Stimulated activated CD4-positive, alpha-beta T cell treated with anti-CD3 and anti-CD28 coated beads, TNF-alpha, amount 100 ng/mL, for 1 hour (primary cell): ENCODE measurements at places on chromosomes 4 and X.

DNA sequence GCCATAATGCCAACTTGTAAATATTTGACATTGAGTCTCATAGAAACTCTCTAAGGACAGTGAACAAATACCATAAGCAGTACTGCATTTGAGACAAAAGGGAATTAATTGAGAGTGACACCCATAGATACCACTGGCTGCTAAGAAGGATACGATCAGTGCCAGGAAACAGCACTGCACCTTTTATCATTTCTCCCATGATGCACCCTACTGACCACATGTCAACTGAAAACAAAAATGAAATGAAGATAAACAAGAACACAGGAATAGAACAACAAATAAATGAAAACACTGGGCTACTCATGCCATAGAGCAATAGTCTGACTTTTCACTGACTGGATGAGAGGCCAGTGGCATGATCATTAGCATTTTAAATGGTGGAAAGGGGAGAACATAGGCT is 270.8 kb downstream of the MAPK10 start:
- DNase-seq, result no peak

DNA sequence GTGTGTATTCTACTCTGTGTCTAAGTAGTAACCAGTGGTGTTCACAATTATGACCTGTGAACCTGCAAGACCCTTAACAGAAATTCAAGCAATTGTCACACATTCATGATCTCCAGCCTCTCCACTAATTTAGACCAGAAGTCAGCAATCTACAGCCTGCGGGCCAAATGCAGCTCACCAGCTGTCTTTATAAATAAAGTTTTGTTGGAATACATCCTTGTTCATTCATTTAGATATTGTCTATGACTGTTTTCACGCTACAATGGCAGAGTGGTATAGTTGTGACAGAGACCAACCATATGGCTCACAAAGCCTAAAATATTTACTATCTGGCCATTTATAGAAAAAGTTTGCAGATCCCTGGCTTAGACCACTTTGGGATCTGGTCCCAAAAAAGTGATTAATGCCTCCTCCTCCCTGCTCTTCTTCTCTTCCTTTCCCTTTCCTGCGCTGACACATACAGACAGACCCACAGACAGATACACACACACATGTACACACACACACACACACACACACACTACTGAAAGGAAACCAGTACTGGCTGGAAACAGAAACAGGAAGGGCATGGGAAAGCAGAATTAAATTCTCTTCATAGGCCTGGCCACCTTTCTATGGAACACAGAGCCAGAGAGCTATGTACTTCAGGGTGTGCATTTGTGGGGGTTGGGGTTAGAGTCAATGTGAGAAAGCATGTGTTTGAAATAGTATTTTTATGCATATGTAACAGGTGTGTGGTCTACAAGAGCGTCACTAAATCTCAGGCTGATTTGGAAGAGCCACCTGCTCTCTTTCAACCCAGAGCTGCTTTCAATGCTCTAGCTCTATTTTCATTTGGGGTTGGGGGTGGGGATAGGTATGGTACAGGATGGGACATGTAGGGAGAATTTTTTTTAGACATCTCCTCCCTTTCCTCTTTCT is 49.7 kb upstream of the TMEM164 start:
- no peak for DNase-seq

- DNase-seq, result no peak
Measured at GRCh38 chrX:25356456-25356855, 340.7 kb upstream of the ARX start.

DNA sequence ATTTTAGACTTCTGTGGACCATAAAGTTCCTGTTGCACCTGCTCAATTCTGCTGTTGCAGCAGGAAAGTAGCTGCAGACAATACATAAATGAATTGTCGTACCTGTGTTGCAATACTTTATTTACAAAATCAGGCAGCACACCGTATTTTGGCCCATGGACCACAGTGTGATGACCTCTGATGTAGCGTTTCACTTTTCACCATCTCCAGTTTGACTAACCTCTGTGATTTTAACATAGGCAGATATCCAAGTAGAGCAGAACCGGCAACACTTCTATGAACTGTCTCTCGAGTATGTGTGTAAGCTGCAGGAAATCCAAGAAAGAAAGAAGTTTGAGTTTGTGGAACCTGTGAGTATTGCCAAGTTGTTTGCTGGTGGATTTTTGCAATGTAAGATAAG is 132.7 kb downstream of the ARHGAP10 start:
- DNase-seq, result no peak

GRCh38 chrX:63784902-63785707 is at the start of gene ARHGEF9:
TSS of gene ARHGEF9 (minus strand) at chrX:63785214. CDS start at chrX:63785145, 69 bp downstream.
- DNase-seq, result no peak

GRCh38 chrX:121161501-121161933 is 114.1 kb downstream of the GLUD2 start:
- no peak for DNase-seq

DNA sequence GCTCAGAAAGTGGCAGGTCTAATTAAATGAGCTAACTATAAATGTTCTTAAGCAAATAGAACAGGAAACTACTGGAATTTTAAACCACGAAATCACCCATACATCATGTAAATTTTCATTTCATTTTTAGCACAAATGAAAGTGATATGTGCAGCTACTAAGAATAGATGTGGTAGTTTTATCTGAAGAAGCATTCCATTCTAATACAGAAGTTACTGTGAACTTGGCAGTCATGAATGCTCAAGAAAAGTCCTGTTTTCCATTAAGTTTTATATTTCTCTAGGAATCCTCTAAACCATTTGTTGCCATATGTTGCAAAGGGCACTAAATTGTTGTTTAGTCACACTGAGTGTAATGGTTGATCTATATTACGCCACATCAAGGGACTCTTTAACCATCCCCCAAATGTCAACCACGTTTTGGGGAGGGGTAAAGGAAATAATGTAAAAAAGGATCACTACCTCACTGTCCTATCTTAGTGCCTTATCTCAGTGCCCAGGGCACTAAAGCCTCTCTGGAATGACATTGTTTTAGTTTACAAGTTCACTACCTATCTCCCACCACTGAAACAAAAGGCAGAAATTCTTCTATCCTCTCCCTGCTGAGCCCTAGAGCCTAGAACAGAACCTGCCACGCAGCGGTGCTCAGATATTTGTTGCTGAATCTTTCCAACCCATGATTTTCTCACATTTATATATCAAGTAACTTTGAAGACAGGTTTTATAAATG is 118.0 kb downstream of the SHISA3 start:
- DNase-seq, result no peak

DNA sequence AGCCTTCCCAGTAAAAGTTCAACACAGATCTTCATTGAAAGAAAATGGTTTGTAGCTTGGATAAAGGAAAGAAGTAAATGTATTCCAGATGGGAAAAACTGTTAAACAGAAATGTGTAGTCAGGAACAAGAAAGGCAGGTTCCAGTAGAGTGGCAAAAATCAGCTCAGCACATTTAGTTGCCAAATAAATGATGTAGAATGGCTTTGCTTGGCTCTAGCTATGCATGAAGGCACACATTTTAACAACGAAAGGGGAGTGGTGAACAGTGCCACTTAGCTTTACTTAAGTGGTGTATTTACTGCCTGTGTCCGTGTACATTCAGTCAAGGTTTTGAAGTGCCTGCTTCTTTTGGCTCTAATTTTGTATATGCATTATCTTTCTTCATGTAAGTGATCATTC is 644.5 kb upstream of the ATOH1 start:
- no peak for DNase-seq

GRCh38 chr4:144347121-144347520 is 206.6 kb upstream of the GYPA start:
- DNase-seq, result no peak

DNA sequence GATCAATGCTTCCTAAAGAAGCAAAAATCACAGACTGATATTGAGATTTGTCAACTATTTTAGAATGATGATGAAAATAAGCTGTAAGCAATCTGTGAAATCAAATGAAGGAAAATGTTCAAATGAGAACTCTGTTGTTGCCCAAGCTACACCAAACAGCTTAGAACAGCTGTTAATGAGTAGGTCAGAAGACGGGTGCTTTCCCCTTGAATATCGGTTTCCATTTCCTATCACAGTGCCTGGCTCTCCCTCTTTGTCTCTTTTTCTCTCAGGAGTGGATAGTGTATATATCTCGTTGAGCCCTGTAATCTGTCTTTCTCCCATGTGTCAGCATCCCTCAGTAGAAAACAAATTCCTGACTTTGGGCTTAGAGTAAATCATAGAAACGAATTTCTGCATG is 1592.9 kb upstream of the TENM3 start:
- no peak for DNase-seq

GRCh38 chr4:78653655-78654054 is 102.1 kb downstream of the ANXA3 start:
- DNase-seq, result no peak

- DNase-seq, result no peak
Measured at GRCh38 chrX:12372111-12372510, 233.8 kb downstream of the FRMPD4 start.

- no peak for DNase-seq
Measured at GRCh38 chr4:53459548-53459947, 82.1 kb downstream of the FIP1L1 start.

DNA sequence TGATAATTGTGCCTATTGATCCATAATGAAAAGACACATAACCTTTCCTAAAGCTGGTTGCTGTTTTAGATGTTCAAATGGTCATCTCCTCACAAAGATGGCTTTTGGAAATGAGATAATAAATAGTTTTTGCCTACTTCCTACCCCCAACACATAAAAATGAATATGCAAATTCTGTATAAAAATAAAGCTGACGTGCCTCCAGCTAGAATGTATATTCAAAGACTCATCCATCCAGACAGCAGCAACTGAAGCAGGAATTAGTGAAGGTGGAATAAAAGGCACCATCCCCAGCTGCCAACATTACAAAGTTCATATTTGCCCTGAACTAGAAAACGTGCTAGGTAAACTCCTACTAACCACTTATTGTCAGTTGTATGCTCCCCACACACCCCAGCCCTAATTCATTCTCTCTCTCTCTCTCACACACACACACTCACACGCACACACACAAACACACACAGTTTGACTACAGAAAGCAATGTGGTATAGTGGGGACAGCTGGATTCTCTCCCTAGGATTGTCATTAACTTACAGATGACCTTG is 53.6 kb downstream of the PCDH19 start:
- DNase-seq, result no peak

GRCh38 chr4:4477796-4478195 is 64.1 kb downstream of the STX18 start:
- DNase-seq, result no peak

DNA sequence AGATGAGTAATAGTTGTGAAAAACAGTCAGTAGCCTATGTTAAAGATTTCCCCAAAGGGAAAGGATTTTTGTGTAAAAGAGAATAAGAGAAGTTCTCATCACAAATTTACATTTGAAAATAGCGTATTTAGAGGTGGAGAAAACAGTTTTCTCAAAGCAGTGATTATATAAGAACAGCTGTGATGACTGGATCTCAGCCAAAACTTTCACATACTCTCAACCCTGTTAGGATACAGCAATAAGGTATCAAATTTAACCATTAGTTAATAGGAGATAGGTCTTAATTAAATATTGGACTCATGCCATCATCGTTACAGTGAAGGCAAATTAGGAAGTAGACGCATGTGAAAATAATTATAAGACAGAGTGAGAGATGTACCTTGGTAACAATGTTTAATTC is 622.7 kb downstream of the PCDH18 start:
- DNase-seq, result no peak
